Psoas muscle (tissue), 8 donors: ENCODE measurements at places on chromosomes 12 and 14. TPM values are rescaled to one million over a fixed set of nuclear protein-coding genes. Genes with fewer than 3 reads are reported as not detected.

DNA sequence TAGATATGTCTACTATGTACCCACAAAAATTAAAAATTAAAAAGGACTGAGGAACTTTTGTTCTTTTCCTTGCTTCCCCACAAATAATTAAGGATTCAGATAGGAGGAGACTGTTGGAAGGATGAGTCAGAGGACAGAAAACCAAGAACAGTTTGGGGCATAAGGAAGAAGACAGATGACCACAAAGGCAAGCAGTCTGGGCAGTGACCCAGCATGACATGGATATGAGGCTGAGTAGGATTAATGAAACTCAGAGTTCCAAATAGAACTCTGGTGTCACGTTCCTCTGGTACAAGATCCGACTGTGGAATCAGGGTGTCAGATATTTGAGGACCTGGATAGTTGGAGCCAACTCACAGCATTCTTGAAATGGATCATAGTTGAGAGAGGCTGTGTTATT, 89.3 kb upstream of the SLC38A4 start:
- H3K27me3 ChIP-seq: no peaks in the 10 kb centered on the region
- no peaks in the 10 kb centered on the region for H3K36me3 ChIP-seq
- no peak overlapping the region for H3K4me3 ChIP-seq
- H3K27ac ChIP-seq: peak overlapping the region; percentile 80

- H3K27me3 ChIP-seq: no peaks in the 10 kb centered on the region
- H3K27ac ChIP-seq: no peak overlapping the region
- H3K36me3 ChIP-seq: peaks cover 27% of the 10 kb centered on the region
- no peak for DNase-seq
- no peak overlapping the region for H3K4me3 ChIP-seq
These were observed 3.8 kb downstream of the TINF2 start for GRCh38 chr14:24238527-24239037.

DNA sequence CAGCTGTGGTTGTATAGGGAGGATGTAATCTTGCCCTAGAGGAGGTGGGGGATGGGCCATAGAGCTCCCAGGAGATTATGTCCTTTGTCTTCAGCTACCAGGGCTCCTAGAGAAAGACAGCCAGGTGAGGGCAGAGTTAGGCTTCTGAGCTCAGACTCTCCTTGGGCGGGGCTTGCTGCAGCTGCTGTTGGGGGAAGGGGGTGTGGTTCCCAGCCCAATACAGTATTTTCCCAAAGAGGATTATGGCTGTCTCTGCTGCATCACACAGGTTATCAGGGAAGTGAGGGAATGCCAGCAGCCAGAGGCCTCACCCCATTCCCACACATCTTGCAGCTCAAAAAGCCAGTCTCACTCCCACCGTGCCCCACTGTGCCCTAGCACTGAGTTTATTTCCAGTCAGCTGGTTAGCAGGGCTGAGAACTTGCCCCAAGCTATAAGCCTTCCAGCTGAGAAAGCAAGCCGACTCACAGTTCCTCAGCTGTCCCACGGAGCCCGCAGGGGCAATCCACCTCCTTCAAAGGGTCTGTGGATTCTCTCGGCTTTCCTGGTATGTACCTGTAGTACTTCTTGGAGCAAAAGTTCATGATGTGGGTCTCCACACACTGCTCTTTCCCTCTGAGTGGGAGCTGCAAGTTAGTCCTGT, 217.3 kb upstream of the CPNE8 start:
- H3K4me3 ChIP-seq: no peak overlapping the region
- no peak for DNase-seq
- H3K36me3 ChIP-seq: no peaks in the 10 kb centered on the region
- H3K27ac ChIP-seq: no peak overlapping the region
- H3K4me1 ChIP-seq: no peaks in the 10 kb centered on the region

- peaks cover 96% of the 10 kb centered on the region for H3K36me3 ChIP-seq
- DNase-seq: no peak
- H3K4me3 ChIP-seq: peak overlapping the region; percentile 19
- peak overlapping the region; percentile 94 for H3K27ac ChIP-seq
- no peaks in the 10 kb centered on the region for H3K27me3 ChIP-seq
These were observed 28.6 kb downstream of the NEK9 start for GRCh38 chr14:75098212-75098611.

GRCh38 chr14:36660736-36661505, 739 bp upstream of the PAX9 start:
- peaks cover 100% of the 10 kb centered on the region for H3K27me3 ChIP-seq
- no peaks in the 10 kb centered on the region for H3K36me3 ChIP-seq
- no peak overlapping the region for H3K27ac ChIP-seq
- H3K4me1 ChIP-seq: peaks cover 21% of the 10 kb centered on the region

DNA sequence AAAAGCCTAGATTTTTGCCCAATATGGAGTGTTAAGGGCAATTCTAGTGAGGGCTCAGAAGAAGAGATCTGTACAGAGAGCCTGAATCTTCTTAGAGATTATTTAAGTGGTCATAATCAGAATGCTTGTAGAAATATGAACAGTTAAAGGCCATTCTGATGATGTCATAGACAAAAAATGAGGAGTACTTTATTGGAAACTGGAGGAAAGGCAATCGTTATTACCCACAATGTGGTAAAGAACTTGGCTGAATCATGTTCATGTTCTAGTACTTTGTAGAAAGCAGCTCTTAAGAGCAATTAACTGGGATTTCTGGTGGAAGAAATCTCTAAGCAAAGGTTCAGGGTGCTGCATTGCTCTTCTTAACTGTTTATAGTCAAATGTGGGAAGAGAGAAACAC, 36.4 kb upstream of the SYT10 start:
- no peak overlapping the region for H3K27ac ChIP-seq
- H3K27me3 ChIP-seq: no peaks in the 10 kb centered on the region
- no peak overlapping the region for H3K4me3 ChIP-seq
- no peaks in the 10 kb centered on the region for H3K4me1 ChIP-seq
- H3K36me3 ChIP-seq: no peaks in the 10 kb centered on the region

GRCh38 chr14:50762931-50763300, 68.0 kb downstream of the NIN start:
- peaks cover 16% of the 10 kb centered on the region for H3K36me3 ChIP-seq
- H3K27ac ChIP-seq: peak overlapping the region; percentile 30
- H3K27me3 ChIP-seq: no peaks in the 10 kb centered on the region
- no peak for DNase-seq
- H3K4me3 ChIP-seq: no peak overlapping the region
- peaks cover 5% of the 10 kb centered on the region for H3K4me1 ChIP-seq

DNA sequence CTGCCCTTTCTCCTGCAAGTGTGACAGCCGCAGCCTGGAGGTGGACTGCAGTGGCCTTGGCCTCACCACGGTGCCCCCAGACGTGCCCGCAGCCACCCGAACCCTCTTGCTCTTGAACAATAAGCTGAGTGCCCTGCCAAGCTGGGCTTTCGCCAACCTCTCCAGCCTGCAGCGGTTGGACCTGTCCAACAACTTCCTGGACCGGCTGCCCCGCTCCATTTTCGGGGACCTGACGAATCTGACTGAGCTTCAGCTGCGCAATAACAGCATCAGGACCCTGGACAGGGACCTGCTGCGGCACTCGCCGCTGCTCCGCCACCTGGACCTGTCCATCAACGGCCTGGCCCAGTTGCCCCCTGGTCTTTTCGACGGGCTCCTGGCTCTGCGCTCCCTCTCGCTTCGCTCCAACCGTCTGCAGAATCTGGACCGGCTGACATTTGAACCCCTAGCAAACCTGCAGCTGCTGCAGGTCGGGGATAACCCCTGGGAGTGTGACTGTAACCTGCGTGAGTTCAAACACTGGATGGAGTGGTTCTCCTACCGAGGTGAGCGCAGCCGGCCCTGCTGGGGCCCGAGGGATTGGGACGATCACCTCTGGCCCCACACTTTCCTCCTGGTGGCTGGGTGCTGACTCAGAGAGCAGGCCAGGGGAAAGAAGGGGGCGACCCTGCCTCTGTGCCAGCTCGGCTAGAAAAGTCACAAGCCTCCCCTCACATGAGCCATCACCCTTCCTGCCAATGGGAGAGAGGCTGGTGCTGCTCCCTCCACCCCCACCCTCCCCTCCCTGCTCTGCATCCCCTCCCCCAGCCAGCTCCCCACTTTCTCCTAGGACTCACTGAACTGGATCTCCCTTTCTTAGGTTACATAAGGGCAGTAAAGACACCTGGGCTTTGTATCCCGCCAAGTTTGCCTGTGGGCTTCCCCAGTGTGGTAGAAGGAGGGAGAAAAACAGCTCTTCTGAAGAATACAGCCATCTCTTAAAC, 10.9 kb downstream of the LRTM2 start:
- DNase-seq: peak; percentile 71
- H3K36me3 ChIP-seq: no peaks in the 10 kb centered on the region
- H3K27ac ChIP-seq: no peak overlapping the region
- H3K4me3 ChIP-seq: no peak overlapping the region

GRCh38 chr14:35333797-35334743, 41.9 kb downstream of the PSMA6 start:
- DNase-seq: no peak
- peaks cover 32% of the 10 kb centered on the region for H3K4me1 ChIP-seq
- peak overlapping the region; percentile 36 for H3K27ac ChIP-seq
- no peak overlapping the region for H3K4me3 ChIP-seq
- no peaks in the 10 kb centered on the region for H3K27me3 ChIP-seq
- no peaks in the 10 kb centered on the region for H3K36me3 ChIP-seq

DNA sequence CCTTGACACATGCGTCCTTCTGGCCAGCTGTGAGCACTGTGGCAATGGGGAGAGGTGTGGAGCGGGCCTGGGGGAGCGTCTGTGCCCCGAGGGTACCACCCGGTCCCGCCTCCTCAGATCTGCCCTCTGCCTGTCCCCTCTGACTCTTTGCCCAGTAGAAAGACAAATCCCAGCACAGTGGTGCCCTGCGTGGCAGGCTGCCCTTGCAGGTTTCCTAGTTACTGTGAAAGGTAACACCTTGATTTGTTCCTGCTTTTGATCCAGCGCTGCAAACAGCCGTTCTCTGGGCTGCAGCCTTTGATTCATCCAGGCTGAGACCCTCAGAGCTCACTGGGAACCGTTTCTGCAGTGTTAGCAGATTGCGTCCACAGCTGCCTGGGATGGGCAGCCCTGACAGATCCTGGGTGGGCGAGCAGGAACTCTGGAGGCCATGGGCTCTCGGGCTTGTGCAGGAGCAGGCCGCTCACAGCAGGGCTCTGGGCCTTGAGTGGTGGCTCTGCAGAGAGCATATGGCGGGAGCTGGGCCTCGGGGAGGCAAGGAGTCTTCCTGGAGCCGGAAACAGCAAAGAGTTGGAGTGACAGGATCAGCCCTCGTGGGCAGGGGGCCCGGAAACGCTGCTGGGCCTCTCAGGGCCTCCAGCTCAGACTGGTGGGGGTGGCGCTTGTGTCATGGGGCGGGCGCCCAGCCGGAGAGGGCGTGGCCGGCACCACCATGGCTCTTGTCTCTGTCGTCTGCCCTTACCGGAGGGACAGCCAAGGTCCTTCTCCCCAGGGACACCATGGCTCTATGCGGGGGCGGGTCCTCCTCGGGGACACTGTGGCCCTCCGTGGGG, 16.6 kb downstream of the FBRSL1 start:
- no peaks in the 10 kb centered on the region for H3K36me3 ChIP-seq
- DNase-seq: peak; percentile 86
- H3K27me3 ChIP-seq: no peaks in the 10 kb centered on the region
- peak overlapping the region; percentile 75 for H3K27ac ChIP-seq

- no peaks in the 10 kb centered on the region for H3K27me3 ChIP-seq
- peaks cover 100% of the 10 kb centered on the region for H3K36me3 ChIP-seq
- DNase-seq: no peak
- no peak overlapping the region for H3K27ac ChIP-seq
- H3K4me3 ChIP-seq: no peak overlapping the region
These were observed 43.2 kb downstream of the TBK1 start for GRCh38 chr12:64494998-64495729.

GRCh38 chr14:39977198-39977597, 545.0 kb upstream of the FBXO33 start:
- H3K4me3 ChIP-seq: no peak overlapping the region
- no peak overlapping the region for H3K27ac ChIP-seq
- H3K27me3 ChIP-seq: no peaks in the 10 kb centered on the region
- no peaks in the 10 kb centered on the region for H3K4me1 ChIP-seq
- no peak for DNase-seq

DNA sequence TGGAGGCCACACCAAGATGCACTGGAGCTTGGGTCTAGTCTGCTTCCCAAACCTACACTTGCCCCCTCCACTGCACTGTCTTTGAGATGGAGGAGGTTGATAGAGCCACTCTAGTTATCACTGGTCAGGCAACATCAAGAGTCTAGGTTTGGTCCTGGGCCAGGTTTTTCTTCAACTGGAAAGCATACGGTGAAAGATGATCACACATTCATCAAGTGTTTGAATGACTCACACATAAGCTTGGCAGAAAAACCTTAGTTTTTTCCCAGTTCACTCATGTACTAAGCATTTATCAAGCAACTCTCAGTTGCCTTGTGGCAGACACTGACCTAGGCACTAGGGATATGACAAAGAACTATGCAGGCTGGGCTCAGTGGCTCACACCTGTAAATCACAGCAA, 84.5 kb downstream of the PLEKHG3 start:
- no peak overlapping the region for H3K4me3 ChIP-seq
- no peaks in the 10 kb centered on the region for H3K27me3 ChIP-seq
- peaks cover 16% of the 10 kb centered on the region for H3K4me1 ChIP-seq

- H3K4me1 ChIP-seq: peaks cover 13% of the 10 kb centered on the region
- peak overlapping the region; percentile 7 for H3K27ac ChIP-seq
- no peaks in the 10 kb centered on the region for H3K27me3 ChIP-seq
- no peaks in the 10 kb centered on the region for H3K36me3 ChIP-seq
- H3K4me3 ChIP-seq: no peak overlapping the region
- no peak for DNase-seq
These were observed 98.9 kb downstream of the PRKCH start for GRCh38 chr14:61420326-61420725.

GRCh38 chr12:53754633-53755264, 3.0 kb upstream of the CISTR start:
- H3K4me3 ChIP-seq: no peak overlapping the region
- DNase-seq: no peak
- H3K4me1 ChIP-seq: peaks cover 13% of the 10 kb centered on the region
- H3K27ac ChIP-seq: no peak overlapping the region

GRCh38 chr12:59453475-59453874, 142.4 kb upstream of the SLC16A7 start:
- H3K4me3 ChIP-seq: no peak overlapping the region
- no peak for DNase-seq
- no peaks in the 10 kb centered on the region for H3K36me3 ChIP-seq
- no peaks in the 10 kb centered on the region for H3K27me3 ChIP-seq
- H3K4me1 ChIP-seq: no peaks in the 10 kb centered on the region

DNA sequence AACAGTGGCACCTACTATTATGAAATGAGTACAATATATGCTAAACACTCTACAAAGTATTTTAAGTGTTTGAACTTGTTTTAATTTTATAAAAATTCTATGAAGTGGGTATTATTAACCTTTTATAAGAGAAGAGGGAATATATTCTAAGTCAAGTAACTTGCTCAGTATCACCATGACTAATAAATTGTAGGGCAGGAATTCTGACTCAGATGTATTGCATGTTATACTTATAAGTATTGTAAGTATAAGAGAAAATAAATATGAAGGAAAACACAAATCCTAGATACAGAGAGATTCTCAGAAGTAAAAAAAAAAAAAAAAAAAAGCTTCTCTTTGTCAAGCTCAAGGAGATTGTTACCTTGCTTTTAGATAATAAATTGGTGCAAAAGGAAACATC, 893.2 kb downstream of the SLC16A7 start:
- no peak for DNase-seq
- H3K27ac ChIP-seq: no peak overlapping the region
- H3K36me3 ChIP-seq: no peaks in the 10 kb centered on the region

Gene MYF6
- total RNA-seq: 367 TPM

Gene SLC10A1
- not detected for total RNA-seq

Gene CNTN1
- 0.54 TPM for total RNA-seq

Gene TTC9
- 13.1 TPM for total RNA-seq

Gene NUAK1
- total RNA-seq: 19.8 TPM
